ENCODE measurements at places on chromosomes 11 and 22.

GRCh38 chr11:38819981-38820380 lies 2221.9 kb upstream of the RAG2 start:
- no peak for DNase-seq

DNA sequence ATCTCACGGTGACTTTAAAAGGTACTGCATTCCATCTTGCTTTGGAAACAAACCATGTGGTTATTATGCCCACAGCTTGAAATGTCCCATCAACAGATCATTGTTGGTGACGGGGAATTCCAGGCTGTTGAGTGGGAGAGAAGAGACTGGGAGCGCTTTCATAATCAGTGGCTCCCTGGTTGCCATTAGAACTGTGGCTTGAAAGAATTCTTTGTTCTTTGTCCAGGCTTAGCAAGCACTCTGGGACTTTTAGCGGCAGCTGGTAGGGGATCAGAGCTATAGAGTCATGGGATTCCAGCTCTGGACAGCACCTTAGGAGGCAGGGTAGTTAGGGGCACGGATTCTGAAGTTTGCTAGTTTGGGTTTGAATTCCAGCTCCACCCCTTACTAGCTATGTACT lies 22.0 kb downstream of the MMP20 start:
- DNase-seq = no peak

GRCh38 chr11:75233754-75234172 lies 6.8 kb upstream of the TPBGL start:
- DNase-seq = no peak

- no peak for DNase-seq
Observed at GRCh38 chr11:36218283-36218921, 70.8 kb downstream of the COMMD9 start.

- DNase-seq = no peak
Observed at GRCh38 chr22:45537734-45538181, 35.1 kb downstream of the FBLN1 start.

GRCh38 chr11:67098799-67099429 lies 20.1 kb upstream of the KDM2A start:
- DNase-seq = no peak

- no peak for DNase-seq
Observed at GRCh38 chr11:115112754-115113153, 391.5 kb downstream of the CADM1 start.

DNA sequence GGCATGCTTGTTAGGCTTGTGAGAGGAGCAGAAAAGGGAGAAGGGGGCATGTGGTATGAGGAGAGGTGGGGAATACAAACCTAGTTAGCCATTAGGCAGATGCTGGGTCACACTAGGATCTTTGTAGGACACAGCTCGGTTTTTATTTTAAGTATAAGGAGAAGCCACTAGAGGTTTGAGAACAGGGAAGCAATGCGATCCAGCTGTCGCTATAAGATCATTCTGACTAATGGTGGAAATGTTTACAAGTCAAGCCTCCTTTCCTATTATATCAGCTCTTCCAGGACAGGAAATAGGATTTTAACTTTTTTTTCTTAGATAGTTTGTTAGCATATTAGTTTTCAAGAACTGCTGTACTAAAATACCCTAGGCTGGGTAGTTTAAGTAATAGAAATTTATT lies 609.9 kb downstream of the INSC start:
- DNase-seq = no peak

DNA sequence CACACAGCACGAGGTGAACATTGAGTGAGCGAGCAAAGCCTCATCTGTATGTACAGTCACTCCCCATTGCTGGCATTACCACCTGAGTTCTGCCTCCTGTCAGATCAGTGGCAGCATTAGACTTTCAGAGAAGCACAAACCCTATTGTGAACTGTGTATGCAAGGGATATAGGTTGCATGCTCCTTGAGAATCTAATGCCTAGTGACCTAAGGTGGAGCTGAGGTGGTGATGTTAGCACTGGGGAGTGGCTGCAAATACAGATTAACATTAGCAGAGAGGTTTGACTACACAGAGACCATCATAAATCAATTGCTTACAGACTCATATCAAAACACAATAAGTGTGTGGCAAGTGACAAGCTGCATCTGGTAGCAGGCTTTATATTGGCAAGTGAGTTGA lies 262.5 kb upstream of the ANO5 start:
- DNase-seq = no peak

DNA sequence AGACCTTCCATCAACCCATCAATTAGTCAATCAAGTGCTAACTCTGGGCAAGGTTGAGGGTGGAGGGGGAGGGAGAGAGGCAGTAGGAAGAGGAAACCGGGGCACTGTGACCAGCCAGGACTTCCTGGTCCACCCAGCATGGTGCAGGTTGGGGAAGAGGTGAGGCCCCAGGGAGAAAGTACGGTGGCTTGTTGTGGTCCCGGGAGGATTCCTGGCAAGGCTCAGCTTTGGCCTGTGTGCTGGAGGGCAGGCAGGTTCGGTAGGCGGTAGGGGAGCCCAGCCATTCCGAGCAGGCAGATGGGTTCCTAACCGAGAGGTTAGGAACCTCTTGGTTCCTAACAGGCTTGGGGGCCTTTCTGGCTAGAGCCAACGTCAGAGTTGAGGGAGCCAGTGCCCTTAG lies 10.8 kb downstream of the ST14 start:
- DNase-seq = no peak

DNA sequence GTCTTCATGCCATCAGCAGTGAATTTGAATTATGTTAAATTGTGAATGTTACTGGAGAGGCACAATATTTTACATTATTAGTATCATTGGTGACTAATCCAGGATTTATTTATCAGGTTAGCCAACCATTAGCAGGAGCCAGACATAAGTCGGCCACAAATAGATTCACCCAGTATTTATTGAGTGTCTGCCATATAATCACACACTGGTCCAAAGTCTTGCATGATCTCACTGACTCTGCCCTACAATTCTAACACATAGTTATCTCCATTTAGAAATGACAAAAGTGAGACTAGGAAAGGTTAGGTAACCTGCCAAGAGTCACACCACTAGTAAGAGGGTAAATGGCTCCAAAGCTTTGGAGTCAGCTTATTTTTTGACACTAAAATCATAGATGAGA lies 179.6 kb downstream of the BLID start:
- no peak for DNase-seq

- no peak for DNase-seq
Observed at GRCh38 chr11:72741429-72741833, 10.8 kb downstream of the ARAP1 start.

DNA sequence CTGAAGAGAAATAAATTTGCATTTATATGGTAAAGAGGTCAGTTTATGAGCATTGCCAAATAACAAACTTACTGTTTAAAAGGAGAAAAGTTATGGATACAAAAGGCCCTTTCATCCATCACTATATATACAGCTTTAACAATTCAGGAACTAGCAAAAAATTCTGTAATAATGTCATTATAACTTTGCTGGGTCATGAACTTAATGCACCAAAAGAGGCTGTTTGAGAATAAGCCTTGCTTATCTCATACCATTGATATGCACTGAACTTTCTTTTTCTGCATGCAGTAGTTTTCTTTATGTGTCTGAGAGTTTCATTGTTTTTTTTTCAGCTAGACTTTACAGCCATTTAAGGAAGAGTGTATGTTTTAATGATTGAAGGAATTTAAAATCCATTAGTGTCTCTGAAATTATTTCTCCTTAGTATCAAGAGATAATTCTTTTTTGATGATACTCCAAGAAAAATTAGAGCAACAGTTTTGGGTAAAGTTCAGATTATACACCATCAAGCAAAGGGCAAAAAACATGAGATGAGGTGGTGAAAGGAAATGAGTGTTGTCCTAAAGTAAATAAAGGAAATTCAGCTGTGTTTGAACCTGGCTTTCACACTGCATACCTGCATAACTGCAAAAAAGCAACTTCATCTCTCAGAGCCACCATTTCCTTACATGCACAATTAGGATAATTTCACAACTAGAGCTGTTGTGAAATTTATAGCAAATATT lies 188.2 kb upstream of the ANO3 start:
- no peak for DNase-seq

GRCh38 chr11:15672825-15673224 lies 558.1 kb downstream of the INSC start:
- no peak for DNase-seq

- DNase-seq = no peak
Observed at GRCh38 chr11:2223153-2223794, 47.1 kb downstream of the ASCL2 start.

- DNase-seq = no peak
Observed at GRCh38 chr11:34840736-34841386, 75.3 kb downstream of the APIP start.
